ENCODE measurements at places on chromosomes 1 and 21.
A peak's percentile ranks its signal among the peaks of the same experiment; 100 is the strongest.

DNA sequence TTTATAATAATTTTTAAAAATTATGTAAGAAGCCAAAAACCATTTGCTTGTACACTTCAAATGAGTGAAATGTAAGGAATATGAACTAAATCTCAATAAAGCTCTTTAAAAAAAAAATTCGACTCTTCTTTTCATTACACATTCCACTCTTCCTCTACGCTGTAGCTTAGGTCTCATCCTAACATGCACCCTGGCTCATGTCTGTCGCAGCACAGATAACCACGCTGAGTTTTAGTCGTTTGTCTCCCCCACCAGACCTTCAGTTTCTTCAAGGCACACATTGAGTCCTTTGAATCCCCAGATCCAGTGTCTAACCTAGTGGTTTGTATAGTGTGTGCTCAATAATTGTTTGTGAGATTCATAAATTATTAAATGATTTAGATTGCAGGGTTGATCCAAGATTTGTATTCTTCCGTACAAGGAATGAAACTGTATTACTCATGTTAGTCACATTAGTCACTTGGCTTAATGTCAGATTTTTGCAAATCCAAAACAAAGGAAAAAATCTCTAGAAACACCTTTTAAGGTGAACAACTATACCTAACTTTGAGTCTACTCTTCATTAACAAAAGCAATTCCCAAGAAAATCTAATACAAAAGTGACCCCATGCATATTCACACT lies 57.3 kb downstream of the SLC25A24 start:
- DNase-seq, result no peak

- DNase-seq, result no peak
These were observed 647 bp downstream of the DESI2 start for GRCh38 chr1:244653439-244654107.

GRCh38 chr21:42533963-42534355 lies 20.3 kb downstream of the SLC37A1 start:
- no peak for DNase-seq

DNA sequence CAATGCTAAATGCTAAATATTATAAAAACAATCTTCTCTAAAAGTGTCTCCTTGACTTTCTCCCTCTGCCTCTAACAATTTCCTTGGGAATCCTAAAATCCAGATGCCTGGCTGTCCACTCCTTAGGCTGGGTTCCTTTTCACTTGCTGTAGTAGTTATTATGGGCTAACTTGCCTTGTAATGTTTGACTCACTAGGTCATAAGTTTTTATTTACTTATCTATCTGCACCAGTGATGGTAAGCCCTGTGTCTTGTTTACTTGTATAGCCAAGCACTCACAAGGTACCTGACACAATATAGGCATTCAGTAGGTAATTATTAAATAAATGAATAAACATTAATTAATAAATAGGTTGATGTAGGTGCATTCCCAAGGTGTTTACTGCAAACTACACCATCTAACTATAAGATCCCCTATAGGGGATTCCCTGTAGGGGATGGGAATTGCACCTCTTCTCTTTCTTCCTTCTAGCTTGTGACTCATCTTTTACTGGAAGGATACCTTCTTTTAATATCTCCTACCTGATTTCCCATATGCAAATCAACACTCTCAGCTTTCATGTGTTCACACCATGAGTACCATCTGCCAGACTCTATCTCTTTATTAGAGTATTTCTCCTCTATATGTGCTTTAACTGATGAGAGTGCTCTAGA lies 14.7 kb upstream of the CHIA start:
- DNase-seq, result peak; percentile 13

DNA sequence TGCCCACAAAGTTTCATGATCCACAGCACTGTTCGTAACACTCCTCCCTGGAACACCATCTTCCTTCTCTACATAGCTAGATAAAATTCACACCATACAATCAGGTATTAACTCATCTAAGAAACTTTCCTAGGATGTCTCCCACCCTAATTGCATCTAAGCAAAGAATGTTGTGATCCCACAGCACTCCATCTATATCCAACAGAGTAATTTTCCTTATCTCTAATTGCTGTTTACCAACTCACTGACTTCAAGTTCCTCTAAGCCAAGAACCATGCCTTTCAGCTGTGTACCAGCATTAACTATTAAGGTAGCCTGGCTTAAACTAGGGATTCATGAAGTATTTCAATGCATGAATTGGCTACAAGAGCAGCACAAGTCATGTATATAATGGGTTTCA lies 114.2 kb downstream of the SIPA1L2 start:
- no peak for DNase-seq

- DNase-seq, result peak; percentile 96
These were observed 22.1 kb downstream of the EIF2D start for GRCh38 chr1:206590025-206590758.

DNA sequence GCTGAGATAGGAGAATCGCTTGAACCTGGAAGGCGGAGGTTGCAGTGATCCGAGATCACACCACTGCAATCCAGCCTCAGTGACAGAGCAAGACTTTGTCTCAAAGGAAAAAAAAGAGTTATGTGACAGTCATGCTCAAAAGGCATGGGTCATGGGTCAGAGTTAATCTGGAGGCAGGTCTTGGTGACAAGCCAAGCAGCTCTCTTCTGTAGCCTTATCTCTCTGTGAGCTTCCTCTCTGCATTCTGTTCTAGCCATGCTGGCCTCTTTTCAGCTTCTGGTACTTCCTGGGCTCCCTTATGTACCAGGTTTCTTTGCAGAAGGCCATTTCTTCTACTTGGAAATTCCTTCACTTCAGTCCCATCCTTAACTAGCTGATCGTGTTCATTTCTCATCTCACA lies 63.6 kb downstream of the NGF start:
- DNase-seq, result no peak

All from activated CD4-positive, alpha-beta T cell treated with anti-CD3 and anti-CD28 coated beads, Interleukin-10, Interleukin-2, amounts not matched to agents 100 ng/mL and 50 ng/mL, durations not matched to agents 16 hours and 8 hours (primary cell).